ENCODE measurements at places on chromosomes 2 and 18.

- peaks cover 4% of the 10 kb centered on the region for H3K4me1 ChIP-seq
- no peaks in the 10 kb centered on the region for H3K36me3 ChIP-seq
- no peak for DNase-seq
- H3K27me3 ChIP-seq, result no peaks in the 10 kb centered on the region
Measured at GRCh38 chr2:48423376-48423775, 106.6 kb upstream of the STON1 start.

- H3K36me3 ChIP-seq, result no peaks in the 10 kb centered on the region
- peak; percentile 16 for DNase-seq
- no peak overlapping the region for H3K27ac ChIP-seq
- H3K4me1 ChIP-seq, result no peaks in the 10 kb centered on the region
- H3K4me3 ChIP-seq, result no peak overlapping the region
Measured at GRCh38 chr18:27363872-27364271, 178.8 kb upstream of the CHST9 start.

DNA sequence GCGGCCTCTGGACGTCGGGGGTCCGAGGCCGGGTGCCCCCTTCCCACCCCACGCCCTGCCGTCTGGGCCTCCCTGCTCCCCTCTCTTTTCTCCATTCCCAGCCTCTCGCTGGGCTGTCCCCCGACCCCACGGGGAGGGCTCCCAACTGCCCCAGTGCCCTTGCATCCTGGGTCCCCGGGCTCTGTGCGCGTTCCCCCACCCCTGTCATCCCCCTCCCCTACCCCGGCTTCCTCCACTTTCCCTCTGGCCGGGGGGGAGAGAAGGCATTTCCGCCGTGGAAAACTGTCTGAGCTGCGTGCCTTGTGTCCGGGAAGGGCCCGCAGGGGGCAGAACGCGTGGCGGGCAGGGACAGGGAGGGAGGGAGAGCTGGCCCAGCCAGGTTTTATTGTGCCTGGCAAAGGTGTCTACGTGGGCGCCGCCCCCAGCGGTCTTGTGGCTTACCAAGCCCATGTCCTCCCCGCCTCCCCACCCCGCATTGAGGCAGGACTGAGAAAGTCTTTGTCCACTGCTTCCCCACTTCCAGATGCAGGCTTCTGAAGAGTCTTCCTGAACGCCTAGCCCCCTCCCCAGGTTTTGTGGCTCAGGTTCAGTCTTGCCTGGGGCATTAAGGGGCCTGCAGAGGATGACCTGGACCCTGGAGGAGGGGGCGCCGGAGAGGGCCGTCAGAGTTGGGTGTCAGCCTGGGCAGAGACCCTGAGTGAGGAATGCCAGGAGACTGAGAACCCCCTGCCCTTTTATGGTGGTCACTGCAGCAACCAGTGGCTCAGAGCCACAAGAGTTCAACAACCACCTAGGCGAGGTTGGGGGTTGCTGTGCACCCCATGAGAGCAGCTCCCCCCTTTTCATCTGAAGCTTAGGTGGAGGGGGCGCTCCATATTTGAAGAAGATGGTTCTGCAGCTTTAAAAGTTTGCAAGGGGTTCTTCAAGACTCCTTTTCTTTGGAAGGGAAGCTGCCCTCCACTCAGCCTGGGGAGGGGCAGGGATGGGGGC is 1.3 kb downstream of the ITM2C start:
- H3K27me3 ChIP-seq, result no peaks in the 10 kb centered on the region
- peaks cover 50% of the 10 kb centered on the region for H3K4me1 ChIP-seq
- peak; percentile 85 for DNase-seq
- H3K27ac ChIP-seq, result peak overlapping the region; percentile 97
- H3K36me3 ChIP-seq, result no peaks in the 10 kb centered on the region
- H3K4me3 ChIP-seq, result peak overlapping the region; percentile 99

DNA sequence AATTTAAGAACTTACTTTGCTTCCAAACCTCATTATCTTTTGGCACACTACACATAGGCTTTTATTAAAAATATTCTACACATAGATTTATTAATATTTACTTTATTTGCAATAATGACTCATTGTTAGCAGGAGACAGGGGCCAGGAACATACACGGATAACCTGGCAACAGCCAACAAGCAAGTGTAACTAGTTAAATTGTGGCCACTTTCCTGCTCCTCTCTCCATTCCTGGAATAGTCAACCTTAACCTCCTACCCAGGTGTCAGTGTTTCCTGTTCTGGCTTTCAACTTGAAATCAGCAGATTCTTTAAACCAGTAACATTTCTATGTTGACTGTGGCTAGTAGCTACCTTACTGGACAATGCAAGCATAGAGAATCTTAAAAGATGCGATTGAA is 26.5 kb downstream of the ACVR1 start:
- H3K27ac ChIP-seq, result no peak overlapping the region
- no peak overlapping the region for H3K4me3 ChIP-seq
- no peak for DNase-seq
- no peaks in the 10 kb centered on the region for H3K27me3 ChIP-seq

DNA sequence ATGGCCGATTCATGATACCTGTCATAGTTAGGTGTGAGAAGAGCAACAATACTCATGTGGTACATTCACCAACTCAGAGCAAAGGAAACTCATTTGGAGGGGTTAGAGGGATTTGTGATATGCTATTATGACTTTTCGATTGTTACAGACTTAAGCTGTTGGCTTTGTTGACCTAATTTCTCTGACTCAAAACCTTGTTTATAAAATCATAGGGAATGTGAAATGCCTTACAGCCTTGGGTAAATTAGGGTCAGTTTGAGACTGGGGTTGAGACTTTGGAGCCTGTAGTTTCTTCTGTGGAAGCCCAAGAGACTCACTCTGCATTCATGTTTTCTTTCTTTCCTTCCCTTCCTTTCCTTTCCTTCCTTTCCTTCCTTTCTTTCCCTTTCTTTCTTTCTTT is 261.9 kb downstream of the LRRTM1 start:
- DNase-seq, result no peak
- H3K4me1 ChIP-seq, result no peaks in the 10 kb centered on the region
- H3K27ac ChIP-seq, result no peak overlapping the region
- no peak overlapping the region for H3K4me3 ChIP-seq
